ENCODE measurements at places on chromosomes 6 and 20.
A peak's percentile ranks its signal among the peaks of the same experiment; 100 is the strongest.

DNA sequence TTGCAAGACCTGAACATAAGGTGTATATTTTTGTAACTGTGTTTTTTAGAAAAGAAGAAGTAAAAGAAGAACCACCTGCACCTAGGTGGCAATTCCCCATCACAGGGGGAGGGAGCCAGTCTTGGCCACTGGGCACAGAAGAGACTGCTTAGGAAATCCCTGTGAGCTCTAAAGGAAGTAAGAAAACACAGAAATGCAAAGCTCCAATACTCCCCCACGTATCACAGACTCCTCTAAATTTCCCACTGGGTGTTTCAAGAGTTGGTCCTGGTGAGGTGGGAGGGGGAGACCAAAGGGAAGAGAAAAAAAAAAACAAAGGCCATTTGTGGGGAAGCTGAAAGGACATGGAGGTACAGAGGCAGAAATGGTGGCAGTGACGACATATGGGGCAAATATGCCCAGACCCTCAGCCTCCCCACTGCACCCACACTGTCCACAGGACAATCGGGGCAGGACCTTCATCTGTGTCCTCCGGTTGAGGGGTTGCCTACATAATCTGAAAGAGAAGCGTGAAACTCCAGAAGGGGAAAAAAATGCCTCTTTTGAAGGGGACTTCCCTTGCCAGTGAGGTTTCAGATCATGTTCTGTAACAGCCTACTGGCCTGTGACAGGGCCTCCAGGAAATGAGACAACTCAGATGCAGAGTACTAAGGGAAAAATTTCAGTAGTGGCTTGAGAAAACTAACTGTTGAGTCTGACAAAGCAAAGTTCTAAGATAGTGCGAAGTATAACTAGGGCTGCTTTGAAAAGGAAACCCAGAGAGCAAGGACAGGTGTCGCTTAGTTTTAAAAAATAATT lies 226.2 kb upstream of the MARCKS start:
- peak; percentile 73 for DNase-seq

DNA sequence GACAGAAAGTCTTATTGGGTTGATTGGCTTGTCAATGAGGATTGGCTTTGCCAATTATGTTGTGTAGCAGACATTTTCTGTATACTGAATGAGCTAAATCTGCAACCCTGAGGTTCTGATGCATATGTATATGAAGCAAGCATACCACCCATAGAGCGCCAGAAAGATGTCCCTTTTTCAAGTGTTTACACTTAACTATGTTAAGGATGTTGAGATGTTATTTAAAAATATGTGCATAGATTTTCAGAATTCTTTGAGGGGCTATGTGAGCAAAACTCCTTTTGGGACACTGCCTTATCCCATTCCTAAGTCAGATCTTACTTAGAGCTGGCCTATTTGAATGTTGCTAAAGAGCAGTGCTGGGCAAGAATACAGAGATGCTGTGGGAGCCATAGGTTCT lies 1.9 kb downstream of the AIG1 start:
- no peak for DNase-seq

- DNase-seq, result no peak
These were observed 683 bp upstream of the C20orf204 start for GRCh38 chr20:64035066-64035932.

GRCh38 chr6:53165293-53165692 lies 16.7 kb upstream of the GCM1 start:
- peak; percentile 34 for DNase-seq

DNA sequence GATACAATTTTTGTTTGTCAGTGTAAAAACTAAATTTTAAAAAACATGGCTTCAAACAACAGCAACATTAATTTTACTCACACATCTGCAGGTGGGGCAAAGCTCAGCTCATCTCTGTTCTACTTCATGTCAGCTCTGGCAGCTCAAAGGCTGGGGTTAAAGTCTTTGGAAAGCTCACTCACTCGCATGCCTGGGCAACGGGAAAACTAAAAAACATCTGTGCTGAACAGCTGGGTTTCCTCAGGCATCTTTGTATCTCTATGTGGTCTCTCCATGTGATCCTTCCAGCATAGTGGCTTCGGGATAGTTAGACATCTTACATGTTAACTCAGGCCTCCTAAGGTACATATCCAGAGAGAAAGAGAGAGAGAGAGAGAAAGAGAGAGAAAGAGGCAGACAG lies 499.6 kb downstream of the RFPL4B start:
- DNase-seq, result no peak

GRCh38 chr6:82878812-82879211 lies 186.8 kb downstream of the UBE3D start:
- peak; percentile 7 for DNase-seq

- no peak for DNase-seq
These were observed 68.8 kb upstream of the LTV1 start for GRCh38 chr6:143774347-143774746.
